Fibroblast of villous mesenchyme (primary cell): ENCODE measurements at places on chromosomes 3 and 15. TPM values are rescaled to one million over a fixed set of nuclear protein-coding genes. Genes with fewer than 3 reads are reported as not detected.

The MAP1A gene
- 60.9 and 65.7 TPM in 2 replicates for total RNA-seq

The PLA2G4D gene
- not detected in 2 replicates for total RNA-seq

The C3orf80 gene
- total RNA-seq, result 0.86 and 3.2 TPM in 2 replicates

The RYR3 gene
- under 0.01 TPM in 1 of 2 replicates, not detected in the other for total RNA-seq

The HGD gene
- total RNA-seq, result 0.32 and 0.43 TPM in 2 replicates

The RTP1 gene
- total RNA-seq, result not detected in 2 replicates
